Stimulated activated CD4-positive, alpha-beta T cell treated with anti-CD3 and anti-CD28 coated beads, Interleukin-1b, Interleukin-23, amount 100 ng/mL, for 48 hours (primary cell): ENCODE measurements at places on chromosomes 2 and 18.
A peak's percentile ranks its signal among the peaks of the same experiment; 100 is the strongest.

DNA sequence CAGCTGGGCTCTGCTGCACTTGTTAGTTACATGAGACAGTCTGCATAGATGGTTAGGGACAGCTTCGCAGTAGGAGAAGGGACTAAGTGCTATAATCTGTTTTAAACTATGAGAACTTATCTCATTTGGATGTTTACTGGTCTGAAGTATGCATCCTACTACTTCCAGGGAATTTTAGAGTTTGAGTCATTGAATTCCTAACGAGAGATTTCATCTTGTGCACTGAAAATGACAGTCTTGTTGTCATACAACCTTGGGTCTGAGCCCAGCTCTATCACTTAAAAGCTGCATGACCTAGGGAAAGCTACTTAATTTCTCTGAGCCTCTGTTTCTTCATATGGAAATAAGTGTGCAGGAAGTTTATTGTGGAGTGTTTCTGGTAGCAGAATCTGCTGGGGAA, 78.4 kb downstream of the TRIM43 start:
- DNase-seq: no peak

DNA sequence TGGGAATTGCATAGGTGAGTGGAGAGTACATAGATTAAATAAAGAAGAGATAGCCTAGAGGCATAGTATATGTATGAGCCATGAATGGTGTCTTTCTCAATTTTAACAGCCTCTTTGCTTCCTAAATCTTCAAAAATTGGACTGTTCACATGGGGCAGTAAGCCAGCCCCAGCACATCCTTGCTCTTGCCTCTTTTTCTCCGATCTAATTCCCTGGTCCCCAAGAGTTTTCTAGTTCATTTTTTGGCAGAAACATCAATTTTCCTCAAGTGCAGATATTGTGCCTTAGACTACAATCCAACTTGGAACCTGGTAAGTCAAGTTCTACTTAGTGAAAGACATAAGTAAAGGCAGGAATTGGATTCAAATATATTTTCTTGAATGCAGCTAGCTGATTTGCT, 49.8 kb upstream of the ITGB6 start:
- DNase-seq: no peak

DNA sequence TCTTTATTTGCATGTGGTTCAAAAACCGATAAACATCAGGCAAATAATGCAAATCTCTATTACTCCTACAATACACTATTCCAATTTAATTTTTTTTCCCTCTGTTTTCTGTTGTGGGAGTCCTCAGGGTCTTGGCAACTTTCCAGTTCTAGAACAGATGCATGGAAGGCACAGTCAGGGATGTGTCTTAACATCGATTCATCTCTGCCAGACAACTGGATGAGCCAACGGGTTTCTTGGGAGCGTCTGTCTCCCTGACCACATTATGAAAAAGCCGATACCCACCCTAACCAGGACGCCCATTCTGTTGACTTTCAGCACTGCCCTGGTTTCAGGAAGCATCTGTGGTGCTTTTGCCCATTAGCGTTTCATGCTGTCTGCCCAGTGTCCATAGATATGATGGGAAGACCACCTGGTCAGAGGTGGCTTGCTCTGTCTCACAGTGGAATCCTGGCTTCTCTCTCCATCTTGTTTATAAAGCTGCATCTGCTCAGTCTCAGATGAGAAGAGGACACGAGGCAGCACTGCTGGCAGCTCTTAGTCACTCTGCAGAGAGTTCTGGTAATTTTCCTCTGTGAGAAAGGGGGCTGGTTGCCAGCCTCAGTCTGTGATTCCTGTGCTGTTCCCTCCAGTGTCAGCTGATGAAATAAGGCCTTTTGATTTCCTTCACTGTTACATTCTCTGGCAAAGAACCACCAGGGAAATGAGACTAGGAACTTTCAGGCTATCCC, 57.9 kb upstream of the KCNE4 start:
- no peak for DNase-seq

- no peak for DNase-seq
Measured at GRCh38 chr2:241833101-241833663, 24.2 kb downstream of the NEU4 start.

GRCh38 chr2:105865222-105865913, 120.7 kb downstream of the NCK2 start:
- DNase-seq: no peak

GRCh38 chr2:232483311-232483922, 4.2 kb downstream of the ECEL1 start:
- no peak for DNase-seq

DNA sequence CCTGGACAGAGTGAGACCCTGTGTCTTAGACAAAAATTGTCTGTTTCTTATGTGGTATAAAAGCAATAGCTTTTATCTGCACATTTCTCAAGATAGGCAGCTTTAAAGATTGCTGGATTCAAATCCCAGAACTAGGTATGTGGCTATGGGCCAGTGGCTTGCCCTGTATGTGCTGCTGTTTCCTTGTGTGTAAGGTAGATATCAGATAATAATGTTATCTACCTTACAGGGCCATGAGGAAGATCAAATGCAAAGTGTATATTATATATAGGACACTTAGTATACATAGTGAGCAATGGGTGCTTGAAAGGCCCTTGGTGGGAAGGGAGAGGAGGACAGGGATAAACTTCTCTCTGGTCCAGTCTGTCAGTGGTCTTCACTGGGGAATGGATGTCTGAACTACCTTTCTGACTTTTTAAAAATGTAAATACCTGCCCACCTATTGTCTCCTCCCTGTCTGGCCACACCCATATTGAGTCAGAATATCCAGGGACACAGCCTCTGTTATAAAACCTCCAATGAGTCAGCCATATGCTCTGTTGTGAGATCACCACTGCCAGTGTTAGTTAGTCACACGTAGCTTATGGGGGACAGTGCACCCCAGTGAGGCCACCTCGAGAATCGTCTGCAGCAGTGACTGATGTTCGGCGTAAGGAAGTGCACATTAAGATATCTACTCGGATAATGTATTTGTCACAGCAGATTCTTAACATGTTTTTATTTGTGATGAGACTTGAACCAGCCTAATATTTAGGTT, 383.4 kb downstream of the PTPRM start:
- DNase-seq: peak; percentile 19

DNA sequence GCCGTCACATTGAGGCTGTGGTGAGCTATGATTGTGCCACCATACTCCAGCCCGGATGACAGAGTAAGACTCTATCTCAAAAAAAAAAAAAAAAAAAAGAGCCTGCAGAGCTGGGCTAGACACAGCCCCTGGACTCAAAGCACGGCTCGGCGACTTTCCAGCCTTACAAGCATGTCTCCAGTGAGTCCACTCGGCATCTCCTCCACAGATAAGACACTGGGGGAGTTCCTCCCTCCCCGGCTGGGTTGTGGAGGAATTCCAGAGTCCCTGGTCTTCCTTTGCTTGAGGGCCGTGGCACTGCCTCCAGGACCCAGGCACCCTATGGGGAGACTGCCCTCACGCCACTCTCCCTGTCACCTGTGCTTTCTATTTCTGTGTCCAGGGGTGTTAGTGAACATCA, 30.9 kb upstream of the RPL31 start:
- no peak for DNase-seq

DNA sequence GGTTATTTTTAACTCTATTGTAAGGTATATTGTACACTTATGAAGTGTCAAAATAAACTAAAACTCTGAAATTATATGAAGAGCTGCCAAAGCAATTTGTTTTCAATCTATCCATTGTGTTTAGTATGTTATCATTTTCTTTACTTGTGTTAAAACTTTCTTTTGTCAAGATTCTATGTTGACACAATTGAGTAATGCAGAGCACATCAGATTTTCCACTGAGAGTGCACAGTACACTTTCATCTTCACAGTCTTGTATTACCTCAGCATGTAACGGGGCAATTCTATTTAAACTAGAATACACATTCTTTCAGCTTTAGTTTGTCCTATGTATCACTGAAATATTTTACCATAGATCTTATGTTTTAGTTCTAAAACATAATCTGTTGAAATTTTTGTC, 304.4 kb upstream of the ZC3H15 start:
- no peak for DNase-seq

- DNase-seq: no peak
Measured at GRCh38 chr2:58204195-58204959, 36.7 kb downstream of the FANCL start.

- no peak for DNase-seq
Measured at GRCh38 chr18:65704046-65704445, 46.8 kb upstream of the CDH7 start.

- DNase-seq: no peak
Measured at GRCh38 chr2:220315098-220315823, 687.8 kb downstream of the SLC4A3 start.

GRCh38 chr2:187360286-187360685, 87.8 kb downstream of the CALCRL start:
- no peak for DNase-seq

DNA sequence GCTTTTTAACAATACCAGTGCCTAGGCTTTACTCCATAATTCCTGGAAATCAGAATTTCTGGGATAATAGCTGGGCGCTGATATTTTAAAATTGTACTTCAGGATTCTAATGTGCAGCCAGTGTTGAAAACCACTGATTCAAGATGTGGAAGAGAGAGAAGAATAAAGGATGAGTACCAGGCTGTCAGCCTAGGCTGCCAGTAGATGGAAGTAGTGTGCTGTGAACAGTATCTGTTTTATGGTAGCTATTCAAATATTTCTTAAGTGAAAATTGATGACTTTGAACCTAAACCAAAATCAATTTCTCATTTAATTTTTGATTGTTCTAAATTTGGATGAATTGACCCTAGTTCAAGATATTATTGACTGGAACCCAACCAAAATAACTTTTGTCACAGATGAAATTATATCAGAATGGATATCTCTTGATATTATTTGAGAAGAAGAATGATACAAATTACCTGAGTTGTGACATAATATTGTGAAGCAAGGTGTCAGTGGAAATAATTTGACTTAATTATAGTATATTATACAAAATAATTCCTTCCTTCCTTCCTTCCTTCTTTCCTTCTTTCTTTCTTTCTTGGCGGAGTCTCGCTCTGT, 88.0 kb downstream of the COMMD1 start:
- DNase-seq: peak; percentile 3

DNA sequence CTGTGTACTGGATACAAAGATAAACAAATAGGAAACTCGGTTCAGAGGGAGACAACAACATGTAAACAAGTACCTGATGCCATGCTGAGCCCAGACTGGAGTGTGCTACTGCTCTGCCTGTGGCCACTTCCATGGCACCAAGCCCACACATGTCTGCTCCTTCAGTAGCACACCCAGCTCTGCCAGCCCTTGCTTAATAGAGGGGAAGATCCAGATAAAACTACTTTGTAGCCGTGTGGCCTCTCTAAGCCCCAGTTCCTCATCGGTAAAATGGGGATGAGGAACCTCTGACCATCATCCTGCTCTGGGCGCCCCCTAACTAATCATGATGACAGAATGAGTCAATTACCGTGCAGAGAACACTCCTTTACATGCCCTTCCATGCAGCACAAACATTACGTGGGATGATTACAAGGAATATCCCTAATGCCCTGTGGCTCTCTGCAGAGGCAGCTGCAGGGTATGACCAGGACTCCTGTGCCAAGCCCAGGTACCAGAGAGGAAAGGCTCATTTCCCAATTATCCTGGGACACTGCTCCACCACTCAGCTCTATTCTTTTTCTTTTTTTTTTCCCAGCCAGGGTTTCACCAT, 34.9 kb downstream of the DNMT3A start:
- no peak for DNase-seq

- no peak for DNase-seq
Measured at GRCh38 chr2:54308186-54308585, 52.2 kb upstream of the TSPYL6 start.
